ENCODE measurements at places on chromosomes 1 and 21.

DNA sequence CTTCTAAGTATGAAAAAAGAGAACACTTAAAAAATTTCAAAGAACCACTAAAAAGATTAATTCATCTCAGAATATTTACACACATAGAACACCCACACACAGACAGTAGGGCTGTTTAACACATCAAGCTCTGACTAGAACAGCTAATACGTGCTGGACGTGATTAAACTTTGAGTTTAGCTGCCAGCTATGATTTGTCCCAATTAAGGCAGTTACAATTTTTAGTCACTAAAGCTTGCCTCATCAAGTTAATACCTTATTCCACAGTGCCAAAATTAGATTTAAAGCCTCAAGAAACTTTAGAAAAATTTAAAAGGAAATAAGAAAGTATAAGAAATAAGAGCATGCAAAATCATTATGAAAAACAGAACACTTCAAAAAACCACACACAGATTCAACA, 18.9 kb downstream of the SLC16A1 start:
- no peak for DNase-seq

DNA sequence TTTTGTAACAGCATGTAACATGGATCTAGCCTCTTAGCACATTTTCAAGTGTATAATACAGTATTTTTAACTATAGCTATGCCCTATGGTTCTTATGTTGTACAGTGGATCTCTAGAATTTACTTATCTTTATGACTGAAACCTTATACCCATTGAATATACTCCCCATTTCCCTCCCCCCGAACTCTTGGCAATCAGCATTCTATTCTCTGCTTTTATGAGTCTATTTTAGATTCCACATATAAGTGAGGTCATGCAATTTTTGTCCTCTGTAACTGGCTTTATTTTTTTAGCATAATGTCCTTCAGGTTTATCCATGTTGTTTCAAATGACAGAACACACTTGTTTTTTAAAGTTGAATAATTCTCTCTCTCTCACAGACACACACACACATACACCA, 3.1 kb upstream of the GBP6 start:
- no peak for DNase-seq

DNA sequence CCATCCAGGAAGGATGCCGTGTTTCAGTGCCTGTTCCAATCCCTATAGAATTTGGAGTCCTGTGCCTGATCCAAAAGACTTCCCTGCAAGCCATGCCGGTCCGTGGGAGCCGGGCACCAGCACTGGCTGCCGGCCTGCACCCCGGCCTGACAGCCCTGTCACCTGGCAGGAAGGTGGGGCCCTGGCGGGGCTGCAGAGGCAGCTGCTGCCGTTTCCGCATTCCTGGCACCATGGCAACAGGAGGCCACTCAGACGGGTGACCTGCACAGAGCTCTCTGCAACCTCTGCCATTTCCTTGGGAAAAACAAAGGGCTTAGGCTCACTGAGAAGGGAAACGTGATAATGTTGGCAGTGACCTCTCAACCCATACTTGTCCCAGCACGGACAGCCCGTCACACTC, 63.2 kb upstream of the TMEM51 start:
- DNase-seq, result no peak

GRCh38 chr1:216183007-216183406, 240.2 kb downstream of the USH2A start:
- no peak for DNase-seq

DNA sequence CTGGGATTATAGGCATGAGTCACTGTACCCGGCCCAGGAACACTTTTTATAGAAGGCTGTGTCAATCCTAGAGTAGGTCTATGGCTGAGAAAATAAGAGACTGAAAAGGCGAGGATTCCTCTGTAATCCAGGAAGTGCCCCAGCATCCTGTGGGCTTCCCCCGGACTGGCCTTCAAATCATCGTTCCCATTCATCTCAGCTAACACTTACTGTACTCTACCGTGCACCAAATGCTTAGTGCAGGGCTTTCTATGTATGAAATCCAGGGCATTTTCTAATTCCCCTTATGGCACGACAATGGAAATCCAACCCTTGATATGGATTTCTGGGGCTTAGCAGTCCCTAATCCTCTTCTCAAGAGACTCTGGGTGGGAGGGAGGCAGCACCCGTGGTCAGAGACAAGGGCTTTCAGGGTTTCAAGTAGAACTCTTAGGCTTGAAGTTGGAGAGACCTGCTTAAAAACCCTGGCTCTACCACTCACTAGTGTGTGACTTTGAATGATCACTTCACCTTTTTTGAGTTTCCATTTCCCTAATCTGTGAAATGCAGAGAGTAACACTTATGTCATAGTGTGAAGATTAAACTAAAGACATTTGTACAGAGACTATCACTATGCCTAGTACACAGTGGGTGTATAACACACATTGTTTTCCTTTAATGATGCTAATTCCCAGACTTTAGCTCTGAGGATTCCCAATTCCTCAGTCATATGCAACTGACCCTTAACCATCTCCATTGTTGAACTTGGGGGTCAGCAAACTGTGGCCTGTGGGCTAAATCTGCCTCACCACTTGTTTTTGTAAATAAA, 20.3 kb downstream of the MECR start:
- no peak for DNase-seq

DNA sequence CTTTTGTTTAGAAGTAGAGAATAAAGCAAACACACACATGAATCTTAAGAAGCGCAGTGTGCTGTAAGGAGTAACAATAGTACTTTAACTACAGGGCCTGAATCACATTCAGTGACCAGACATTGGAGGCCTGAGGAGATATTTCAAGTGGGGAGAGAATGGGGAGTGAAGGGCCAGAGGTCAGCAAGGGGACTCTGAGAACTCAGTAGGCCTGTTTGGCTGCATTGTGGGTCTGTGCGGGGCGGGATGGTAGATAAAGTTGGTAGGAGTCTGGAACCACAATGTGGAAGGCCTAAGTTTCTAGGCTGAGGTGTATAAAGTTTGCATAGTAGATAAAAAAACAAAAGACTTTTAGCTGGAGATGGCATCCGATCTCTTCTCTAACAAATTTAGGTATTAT, 52.7 kb upstream of the WLS start:
- no peak for DNase-seq

DNA sequence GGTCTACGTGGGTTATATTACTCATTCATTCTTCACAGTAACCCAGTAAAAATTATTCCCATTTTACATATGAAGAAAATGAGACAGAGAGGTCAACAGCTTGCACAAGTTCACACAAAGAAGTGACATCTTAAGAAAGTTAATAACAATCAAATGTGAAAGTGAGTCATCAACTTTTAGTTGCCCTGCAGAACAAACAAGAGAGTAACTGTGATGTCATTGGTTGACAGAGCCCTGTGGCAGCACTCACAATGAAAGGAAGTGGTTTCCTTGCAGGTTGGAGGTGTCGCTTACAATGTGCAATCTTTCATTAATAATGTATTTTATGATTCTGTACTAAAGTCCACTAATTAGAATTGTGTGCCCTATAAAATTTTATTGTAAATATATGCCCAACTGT, 369.6 kb downstream of the RYR2 start:
- DNase-seq, result no peak

- DNase-seq, result no peak
Observed at GRCh38 chr1:21027805-21028204, 148.9 kb downstream of the EIF4G3 start.

Data from stimulated activated CD4-positive, alpha-beta T cell treated with anti-CD3 and anti-CD28 coated beads, TNF-alpha, amount 100 ng/mL, for 1 hour (primary cell).